DMS53 (cell line): ENCODE measurements at places on chromosomes 2 and 18.

DNA sequence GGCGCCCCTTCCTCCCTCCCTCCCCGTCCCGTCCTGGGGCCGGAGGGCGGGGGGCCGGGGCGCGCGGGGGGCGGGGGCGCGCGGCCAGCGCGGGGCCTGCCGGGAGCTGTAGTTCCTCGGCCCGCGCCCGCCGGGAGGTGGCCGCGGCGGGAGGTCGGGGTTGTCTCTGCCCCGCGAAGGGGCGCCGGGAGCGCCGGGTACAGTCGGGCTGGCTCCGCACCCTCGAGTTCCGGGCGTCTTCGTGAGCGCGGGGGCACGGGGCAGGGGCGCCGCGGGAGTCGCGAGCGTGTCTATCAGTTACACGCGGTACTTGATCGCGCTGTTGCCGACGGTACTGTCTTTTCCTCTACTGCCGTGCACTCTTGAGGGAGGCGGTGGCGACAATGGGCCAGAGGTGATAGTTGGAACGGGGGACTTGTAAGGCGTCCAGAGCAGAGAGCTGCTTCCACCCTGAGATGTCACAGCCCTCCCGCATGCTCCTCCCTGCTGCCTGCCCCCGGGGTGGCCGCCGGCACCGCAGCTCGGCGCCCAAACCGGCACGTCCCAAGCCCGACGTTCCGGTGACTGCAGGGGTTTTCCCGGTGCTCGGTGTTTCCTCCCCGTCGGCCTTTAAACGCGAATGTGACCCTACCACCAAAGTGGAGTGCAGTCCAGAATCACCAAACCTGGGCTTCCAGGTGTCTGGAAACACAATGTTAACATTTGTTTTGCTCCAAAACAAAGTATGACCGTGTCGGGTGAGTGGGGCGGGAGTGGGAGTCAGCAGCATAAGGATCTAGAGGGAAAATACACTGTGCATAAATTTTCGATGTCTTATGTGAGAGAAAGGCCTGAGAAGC, at the start of gene PRKD3:
Gene PRKD3, minus strand, starts transcription at position 48 of the 839 bp plus-strand sequence. CDS start 8,309 bp downstream, outside the sequence.
- peak; percentile 69 for DNase-seq

- peak; percentile 59 for DNase-seq
Measured at GRCh38 chr2:177799531-177799930, 273.0 kb downstream of the PDE11A start.

- DNase-seq, result no peak
Measured at GRCh38 chr2:60154142-60154541, 399.3 kb downstream of the BCL11A start.

- DNase-seq, result no peak
Measured at GRCh38 chr18:3079653-3080052, 66.7 kb upstream of the LPIN2 start.

GRCh38 chr18:32918692-32919250, 145.9 kb upstream of the KLHL14 start:
- DNase-seq, result no peak

GRCh38 chr2:241909769-241910168, 40.2 kb downstream of the RTP5 start:
- no peak for DNase-seq

GRCh38 chr2:175525975-175526374, 344.5 kb upstream of the ATP5MC3 start:
- DNase-seq, result no peak

- DNase-seq, result no peak
Measured at GRCh38 chr2:152655880-152656279, 61.4 kb downstream of the PRPF40A start.

DNA sequence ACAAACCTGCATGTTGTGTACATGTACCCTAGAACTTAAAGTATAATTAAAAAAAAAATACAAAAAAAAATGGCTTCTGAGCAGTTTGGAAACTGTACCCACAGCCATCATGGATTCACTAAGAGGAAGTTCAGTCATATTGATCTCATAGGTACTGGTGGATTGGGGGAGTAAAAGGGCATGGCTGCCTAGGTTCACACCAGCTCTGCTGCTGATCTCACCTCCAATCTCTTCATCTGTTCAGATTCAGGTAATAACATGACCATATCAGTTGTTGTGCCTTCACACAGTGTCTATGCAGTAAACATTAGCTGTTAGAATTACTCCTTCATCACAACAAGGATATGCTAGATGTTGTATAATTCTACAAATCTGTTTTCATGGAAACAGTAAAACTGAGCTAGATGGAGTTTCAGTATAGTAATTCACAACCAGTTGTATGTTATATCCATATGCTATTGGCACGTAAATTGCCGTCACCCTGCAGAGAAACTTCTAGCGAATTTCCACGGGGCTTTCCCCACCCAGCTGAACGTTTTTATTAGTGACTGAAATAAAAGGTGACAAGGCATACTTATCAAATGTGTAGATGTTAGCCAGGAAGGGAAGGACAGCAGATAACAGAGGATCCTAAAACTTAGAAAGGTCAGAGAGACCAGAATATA, 59.3 kb upstream of the ITM2C start:
- no peak for DNase-seq

GRCh38 chr2:220014961-220015360, 387.5 kb downstream of the SLC4A3 start:
- no peak for DNase-seq

- no peak for DNase-seq
Measured at GRCh38 chr18:55857409-55857808, 269.4 kb upstream of the TCF4 start.

DNA sequence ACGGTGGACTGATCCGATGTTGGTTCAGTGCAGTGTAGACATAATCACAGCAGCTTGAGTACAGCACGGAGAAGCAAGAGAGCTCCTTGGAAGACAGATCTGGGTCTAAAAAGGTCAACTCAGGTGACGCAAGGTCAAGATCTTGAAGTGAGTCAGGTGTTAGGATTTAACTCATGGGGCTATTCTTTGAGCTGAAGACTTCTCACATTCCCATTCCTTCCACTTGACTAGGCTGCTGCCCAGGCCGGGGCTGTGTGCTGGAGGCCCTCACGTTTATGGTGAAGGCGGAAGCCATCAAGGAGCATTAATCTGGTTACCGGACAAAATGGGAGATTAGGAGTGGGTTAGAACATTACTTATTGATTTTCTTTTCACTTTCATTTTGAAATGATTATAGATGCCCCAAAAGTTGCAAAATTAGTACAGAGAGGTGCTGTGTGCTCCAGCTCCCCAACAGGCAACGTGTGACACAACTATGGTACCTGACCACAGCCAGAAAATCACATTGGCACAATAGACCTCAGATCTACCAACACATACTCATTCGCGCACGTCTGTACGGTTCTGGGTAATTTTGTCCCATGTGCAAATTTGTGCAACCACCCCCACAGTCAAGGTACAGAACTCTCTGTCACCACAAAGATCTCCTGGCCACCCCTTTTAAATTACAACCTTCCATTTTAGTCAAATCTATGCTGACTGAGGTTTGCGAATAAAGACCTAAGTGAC, 77.6 kb upstream of the SEC11C start:
- DNase-seq, result no peak

- peak; percentile 57 for DNase-seq
Measured at GRCh38 chr2:157032017-157032416, 225.5 kb upstream of the GALNT5 start.

DNA sequence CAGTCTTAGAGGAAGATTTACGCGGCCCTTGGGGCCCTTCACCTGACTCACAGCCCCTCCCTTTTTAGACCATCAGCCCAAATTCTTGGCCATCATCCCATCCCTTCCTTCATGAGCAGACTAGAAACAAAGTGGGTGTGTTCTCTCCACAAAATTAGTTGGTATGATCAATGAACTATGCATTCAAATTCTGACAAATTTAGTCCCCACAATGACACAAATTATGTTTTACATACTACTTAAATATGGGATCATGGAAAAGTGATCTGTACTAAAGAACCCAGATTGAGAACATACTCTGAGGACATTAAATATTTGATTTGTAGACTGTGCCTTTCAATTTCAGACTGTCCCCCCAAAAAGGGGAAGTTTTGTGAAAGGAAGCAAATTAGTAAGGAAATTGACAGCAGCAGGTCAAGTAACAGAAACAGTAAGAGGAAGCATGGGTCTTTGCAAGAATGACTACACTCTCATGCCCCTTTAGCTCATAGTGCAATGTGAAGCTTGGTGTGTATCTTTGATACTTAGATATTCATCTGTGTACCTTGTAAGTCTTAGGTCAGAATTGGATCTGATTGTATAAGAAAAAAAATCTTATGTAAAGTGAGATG, 2.2 kb upstream of the MAPRE2 start:
- DNase-seq, result no peak

DNA sequence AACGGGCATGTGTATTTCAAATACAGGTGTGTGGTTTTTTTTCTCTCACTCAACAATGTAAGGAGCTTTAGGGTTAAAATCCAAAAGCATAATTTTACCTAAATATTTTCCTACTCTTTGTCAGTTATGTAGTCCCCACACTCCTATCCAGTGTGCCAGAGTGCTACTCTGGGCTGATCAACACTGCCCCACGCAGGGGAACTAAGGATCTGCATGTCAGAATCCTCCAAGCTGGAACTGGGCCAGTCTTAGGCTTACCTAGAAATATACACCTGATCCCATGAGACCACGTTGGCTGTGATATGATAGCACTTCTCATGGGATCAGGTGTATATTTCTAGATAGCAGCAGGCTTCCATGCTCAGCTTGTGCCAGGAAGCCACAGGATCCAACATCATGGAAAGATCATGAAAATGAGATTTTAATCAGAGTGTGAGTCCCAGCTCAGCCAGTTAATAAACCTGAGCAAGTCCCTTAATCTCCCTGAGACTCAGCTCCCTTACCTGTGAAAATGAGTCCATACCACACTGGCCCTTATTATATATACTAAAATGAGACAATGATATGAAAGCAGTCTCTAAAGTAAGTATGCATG, 29.7 kb downstream of the CCDC141 start:
- peak; percentile 83 for DNase-seq

DNA sequence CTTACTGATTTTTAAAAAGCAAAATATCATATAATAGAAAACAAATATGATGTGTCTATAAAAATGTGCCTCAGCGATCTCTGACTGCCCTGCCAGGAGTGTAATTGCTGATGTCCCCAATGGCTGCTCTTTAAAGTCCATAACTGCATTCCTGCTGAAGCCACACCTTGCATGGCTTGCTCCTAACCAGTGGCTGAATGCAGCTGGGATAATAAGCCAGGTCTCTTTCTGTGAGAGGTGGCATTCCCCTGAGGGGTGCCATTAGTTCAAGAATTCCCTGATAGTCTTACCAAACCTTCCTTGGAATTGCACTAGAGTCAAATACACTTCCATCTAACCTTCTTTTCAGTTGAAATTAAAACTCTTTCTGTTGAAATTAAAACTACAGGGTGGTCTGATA, 125.8 kb upstream of the ZNF804A start:
- no peak for DNase-seq

- no peak for DNase-seq
Measured at GRCh38 chr18:51070545-51070944, 40.5 kb downstream of the SMAD4 start.

GRCh38 chr2:110807522-110807921, 75.1 kb downstream of the ACOXL start:
- DNase-seq, result no peak

GRCh38 chr2:184215745-184216144, 382.6 kb upstream of the ZNF804A start:
- no peak for DNase-seq

GRCh38 chr2:202135091-202135874, 62.2 kb downstream of the KIAA2012 start:
- DNase-seq, result no peak

DNA sequence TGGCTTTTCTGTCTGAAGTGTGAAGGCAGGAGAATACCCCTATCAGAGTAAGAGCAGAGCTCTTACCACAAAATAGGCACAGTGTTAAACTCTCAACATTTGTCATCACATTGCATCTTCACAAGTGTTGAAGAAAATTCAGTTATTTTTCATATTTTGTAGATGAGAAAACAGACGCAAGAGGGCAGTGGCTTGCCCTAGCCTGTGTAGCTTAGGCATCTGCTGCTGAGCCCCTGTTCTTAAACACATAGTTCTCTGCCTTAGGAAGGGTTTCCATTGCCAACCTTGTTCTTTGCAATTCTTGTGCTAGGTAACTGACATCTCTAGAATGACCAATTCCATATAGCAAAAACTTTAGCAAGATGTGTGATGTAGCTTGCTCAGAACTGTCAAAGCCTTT, 112.7 kb upstream of the RMDN2 start:
- no peak for DNase-seq

- DNase-seq, result peak; percentile 93
Measured at GRCh38 chr2:239106314-239106908, 258.5 kb downstream of the TWIST2 start.

- DNase-seq, result no peak
Measured at GRCh38 chr2:166193407-166193806, 65.6 kb upstream of the SCN1A start.

DNA sequence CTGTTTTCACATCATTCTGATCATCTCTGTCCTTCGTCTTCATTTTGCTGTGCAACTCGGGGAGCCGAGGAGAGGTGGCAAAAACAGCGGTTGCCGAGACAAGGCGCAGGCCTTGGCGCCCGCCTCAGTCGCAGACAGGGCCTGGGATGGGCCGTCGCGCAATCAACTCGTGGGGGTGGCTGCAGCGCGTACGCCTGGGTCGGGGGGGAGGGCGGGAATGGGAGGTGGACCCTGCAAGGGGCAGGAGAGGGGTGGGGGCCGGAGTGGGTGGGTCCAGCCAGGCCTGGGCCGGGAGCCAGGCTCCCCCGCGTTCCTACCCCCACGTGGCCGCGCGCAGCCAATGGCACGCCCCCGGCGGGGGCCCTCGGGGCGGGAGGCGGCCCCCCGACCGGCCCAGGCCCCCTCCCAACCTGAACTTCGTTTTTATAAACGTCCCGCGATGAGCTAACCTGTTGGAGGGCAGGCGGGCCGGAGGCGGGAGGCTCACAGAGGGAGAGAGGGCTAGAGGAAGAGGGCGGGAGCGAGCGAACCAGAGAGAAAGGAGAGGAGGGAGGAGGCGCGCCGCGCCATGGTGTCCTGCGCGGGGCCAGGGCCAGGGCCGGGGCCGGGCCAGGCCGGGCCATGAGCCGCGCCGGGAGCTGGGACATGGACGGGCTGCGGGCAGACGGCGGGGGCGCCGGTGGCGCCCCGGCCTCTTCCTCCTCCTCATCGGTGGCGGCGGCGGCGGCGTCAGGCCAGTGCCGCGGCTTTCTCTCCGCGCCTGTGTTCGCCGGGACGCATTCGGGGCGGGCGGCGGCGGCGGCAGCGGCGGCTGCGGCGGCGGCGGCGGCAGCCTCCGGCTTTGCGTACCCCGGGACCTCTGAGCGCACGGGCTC, at the start of gene HOXD13:
Gene HOXD13, plus strand, starts transcription at position 452 of the 875 bp plus-strand sequence. Its CDS starts 170 bp downstream, at position 622.
- DNase-seq, result peak; percentile 84

- DNase-seq, result peak; percentile 95
Measured at GRCh38 chr2:105369777-105370690, 28.8 kb downstream of the FHL2 start.
